ENCODE measurements at places on chromosomes 11 and 22.

- no peak for DNase-seq
These were observed 6.2 kb downstream of the POGLUT3 start for GRCh38 chr11:108491936-108492335.

DNA sequence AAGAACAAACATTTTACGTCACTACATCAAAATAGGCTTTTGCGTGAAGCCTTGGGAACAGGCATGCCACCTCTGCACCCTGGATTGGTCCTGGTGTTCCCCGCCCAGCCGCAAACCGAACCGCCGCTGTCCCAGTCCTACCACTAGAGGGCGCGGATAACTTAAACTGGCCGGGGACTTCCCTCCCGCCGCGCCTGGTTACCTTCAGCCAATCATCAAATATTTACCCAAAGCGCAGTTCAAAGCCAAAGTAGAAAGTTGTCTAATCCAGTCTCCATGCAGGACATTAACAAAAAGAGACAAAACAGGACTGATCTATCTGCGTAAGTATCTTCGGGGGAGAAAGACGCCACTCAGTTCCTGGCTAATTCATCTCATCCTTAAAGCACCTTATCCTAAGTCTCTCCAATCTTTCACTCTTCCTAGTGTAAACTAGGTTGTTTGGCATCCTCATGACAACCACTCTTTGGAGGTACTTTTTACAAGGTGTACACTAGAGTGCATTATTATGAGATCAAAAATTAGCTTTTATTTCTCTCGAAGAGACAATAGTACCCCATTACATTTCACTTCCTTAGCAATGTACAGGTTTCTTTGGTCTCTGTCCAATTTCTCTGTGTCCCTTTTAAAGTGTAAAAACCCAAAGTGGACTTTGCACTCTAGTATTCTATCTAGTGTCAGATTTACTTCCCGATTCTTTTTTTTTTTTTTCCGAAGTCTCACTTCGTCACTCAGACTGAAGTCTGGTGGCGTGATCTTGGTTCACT is 3.9 kb upstream of the CRY2 start:
- peak; percentile 80 for DNase-seq

DNA sequence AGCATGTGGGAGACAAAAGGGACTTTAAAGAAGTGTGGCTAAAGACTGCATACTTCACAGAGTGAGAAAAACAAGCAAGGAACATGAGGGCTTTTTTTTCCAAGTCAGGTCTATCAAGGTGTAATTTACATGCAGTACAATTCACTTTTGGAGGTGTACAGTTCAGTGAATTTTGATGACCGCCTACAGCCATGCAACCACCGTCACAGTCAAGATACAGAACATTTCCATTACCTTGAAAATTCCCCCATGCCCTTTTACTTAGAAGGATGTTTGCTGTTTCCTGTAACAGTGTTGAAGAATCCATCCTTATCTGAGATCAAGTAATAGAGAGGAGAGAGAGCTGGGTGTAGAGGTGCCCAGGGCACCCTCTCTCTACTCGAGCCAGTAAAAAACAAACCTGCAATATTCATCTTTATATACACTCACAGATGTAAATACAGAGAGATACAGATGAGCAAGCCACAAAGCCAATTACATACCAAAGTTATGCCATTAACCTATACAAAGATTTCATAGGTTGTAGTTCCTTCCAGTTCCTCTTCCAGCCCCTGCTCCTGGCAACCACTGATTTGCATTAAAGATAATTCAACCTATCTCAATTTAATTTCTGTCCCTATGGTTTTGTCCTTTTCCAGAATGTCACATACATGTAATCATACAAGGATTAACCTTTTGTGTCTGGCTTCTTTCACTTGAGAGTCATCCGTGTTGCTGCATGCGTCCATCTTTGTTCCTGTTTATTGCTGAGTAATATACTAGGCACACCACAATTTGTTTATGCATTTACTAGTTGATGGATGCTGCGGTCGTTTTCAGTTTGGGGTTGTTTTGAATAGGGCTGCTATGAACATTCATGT is 35.0 kb upstream of the RASD2 start:
- DNase-seq: no peak

DNA sequence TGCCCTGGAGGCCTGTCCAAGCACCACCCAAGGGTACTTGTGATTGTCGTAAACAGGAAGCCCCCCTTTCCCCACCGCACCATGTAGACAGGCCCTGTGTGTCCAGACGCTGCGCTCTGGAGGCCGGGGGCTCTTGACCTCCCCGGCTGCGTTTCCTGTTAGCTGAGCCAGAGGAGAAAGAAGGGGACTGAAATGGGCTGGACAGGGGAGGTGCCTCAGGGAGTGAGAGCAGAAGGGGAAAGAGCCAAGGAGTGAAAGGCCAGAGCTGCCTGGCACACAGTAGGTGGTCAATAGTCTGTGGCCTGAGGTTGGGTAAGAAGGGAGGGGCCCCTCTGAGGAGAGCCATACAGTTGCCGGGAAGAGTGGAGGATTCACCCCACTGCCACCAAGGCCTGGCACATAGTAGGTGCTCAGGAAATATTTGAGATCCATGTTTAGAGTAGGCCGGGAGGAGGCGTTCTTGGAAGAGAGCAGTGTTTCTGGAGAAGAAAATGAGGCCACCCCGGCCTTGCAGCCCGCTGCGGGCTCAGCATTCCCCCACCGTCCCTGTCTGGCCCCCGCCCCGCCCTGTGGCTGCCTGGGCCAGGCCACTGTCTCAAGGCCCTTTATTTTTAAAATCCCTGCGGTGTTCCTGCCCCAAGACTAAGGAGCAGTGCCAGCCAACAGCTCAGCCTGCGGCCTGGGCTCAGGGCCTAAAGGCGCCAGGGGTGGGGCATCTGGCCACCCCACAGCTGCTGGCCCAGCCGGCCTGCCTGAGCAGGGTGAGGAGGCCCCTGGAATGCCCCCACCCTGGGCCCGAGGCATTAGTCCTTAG is 13.6 kb upstream of the CDC42EP1 start:
- DNase-seq: no peak

GRCh38 chr11:28104984-28105383 is 3.0 kb downstream of the KIF18A start:
- no peak for DNase-seq

DNA sequence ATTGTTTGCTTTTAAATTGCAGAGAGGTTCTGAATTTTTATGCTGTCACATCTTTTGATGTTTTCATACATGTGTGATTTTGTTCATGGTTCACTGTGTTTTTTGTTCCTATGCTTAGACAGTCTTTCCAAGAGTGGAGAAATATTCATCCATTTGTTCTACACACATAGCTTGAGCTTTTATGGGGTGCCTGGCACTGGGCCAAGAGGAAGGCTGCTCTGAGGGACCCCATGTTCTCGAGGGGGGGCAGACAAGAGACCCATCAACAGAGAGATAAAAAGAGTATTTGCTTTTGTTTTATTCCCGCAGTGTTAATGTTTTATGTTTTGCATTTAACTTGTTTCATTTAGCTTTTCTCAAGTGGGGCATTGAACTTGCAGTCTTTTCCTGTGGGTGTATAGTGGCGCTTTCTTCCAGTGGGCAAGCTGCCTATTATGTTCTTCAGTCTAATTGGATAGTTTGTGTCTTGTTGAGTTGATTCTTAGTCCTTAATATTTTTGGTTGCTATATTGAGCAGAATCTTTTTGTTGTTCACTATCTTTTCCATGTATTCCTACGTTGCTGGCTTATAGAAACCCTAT is 57.7 kb downstream of the CABIN1 start:
- no peak for DNase-seq

- no peak for DNase-seq
These were observed 22.6 kb downstream of the CABIN1 start for GRCh38 chr22:24033731-24034130.

DNA sequence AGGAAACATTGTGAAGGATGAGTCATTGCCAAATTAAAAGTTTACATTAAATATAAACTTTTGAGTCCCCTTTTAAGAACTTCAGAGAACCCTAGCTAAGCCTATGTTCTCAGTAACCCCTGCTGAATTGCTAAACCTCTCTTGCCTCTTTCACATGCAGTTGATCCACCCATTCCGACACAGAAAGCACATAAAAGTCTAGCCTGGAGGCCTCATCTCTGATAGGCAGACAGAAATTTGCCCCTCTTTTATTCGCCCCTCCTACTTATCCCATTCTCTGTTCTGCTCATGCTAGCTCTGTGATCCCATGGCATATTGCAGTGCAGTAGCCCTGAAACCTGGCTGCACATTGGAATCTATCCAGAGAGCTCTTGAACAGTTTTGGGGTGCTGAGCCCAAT is 58.2 kb upstream of the PDE3B start:
- DNase-seq: no peak
